ENCODE measurements at places on chromosomes 6 and 20. TPM values are rescaled to one million over a fixed set of nuclear protein-coding genes. Genes with fewer than 3 reads are reported as not detected.

Gene GABRR1
- not detected for total RNA-seq

Gene DNMT3B
- 0.47 TPM for total RNA-seq

- ATAC-seq, result no peak
Observed at GRCh38 chr6:170034294-170034693, 256.6 kb downstream of the DLL1 start.

GRCh38 chr20:11451793-11452291 lies 465.9 kb upstream of the BTBD3 start:
- no peak for ATAC-seq

Measured in gastroesophageal sphincter (tissue), 4 donors.